Smooth muscle cell of bladder (primary cell): ENCODE measurements at places on chromosomes 7 and 10. TPM values are rescaled to one million over a fixed set of nuclear protein-coding genes. Genes with fewer than 3 reads are reported as not detected.

SPDYE9 gene
- total RNA-seq = not detected in 2 replicates

TMEM176B gene
- total RNA-seq = 3.8 and 156 TPM in 2 replicates

SLC18A3 gene
- total RNA-seq = not detected in 2 replicates

COL28A1 gene
- total RNA-seq = 0.14 TPM in 1 of 2 replicates, not detected in the other

LIPF gene
- not detected in 2 replicates for total RNA-seq

CPA4 gene
- 25.9 and 83.2 TPM in 2 replicates for total RNA-seq

IKZF1 gene
- not detected in 2 replicates for total RNA-seq

VWDE gene
- total RNA-seq = 0.09 TPM in 1 of 2 replicates, not detected in the other
